Peyer's patch (tissue), 4 donors: ENCODE measurements at places on chromosomes 3 and 15. TPM values are rescaled to one million over a fixed set of nuclear protein-coding genes. Genes with fewer than 3 reads are reported as not detected.

Gene IGF2BP2
- total RNA-seq = 116 TPM

Gene COL8A1
- total RNA-seq = 2.3 TPM

Gene SLC24A5
- total RNA-seq = not detected

Gene CPA3
- 5.8 TPM for total RNA-seq

Gene PPIB
- 244 TPM for total RNA-seq

Gene CLDN11
- total RNA-seq = 4.1 TPM

Gene PLCD1
- total RNA-seq = 36.6 TPM

Gene GOLGB1
- total RNA-seq = 90.4 TPM

Gene PEAK1
- total RNA-seq = 28.7 TPM
